ENCODE measurements at places on chromosomes 1 and 21.
A peak's percentile ranks its signal among the peaks of the same experiment; 100 is the strongest.

DNA sequence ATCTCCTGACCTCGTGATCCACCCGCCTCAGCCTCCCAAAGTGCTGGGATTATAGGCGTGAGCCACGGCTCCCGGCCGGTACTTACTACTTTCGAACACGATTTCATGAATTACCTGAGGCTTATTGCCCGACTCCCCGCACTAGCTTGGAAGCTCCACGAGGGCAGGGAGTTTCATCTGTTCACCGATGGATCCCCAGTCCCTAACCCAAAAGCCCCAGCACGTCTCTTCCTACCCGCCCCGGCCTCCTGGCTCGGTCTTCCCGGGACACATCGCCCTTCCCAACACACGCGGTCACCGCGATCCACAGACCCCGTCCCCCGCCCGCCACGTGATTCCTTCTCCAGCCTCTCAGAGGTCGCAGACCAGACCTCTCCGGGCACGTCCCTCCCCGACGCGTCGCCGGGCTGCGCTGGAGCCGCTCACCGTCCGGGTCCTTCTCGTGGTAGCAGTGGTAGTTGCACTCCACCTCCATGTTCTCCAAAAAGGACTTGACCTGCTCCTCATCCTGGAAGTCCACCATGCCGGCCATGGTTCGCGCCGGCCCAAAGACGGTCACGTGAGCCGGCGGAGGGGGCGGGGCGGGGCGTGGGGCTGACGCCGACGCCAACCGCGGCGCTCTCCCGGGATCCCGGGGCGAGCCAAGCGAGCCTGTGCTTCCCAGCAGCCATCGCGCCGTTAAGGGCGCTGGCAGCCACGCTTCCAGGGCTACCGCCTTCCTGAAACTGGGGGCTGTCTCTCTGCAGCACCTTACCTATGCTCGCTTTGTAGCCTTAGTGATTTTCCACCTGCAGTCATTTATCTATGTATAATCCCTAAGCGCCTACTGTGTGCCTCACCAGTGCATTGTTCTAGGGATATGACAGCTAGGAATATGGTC is at the start of gene COA7:
COA7 (minus strand) TSS at position 553 of the 880 bp plus-strand sequence; CDS start at position 532, 21 bp downstream.
- DNase-seq: peak; percentile 73

GRCh38 chr1:53765657-53766056 is 26.7 kb upstream of the GLIS1 start:
- DNase-seq: no peak

- DNase-seq: no peak
These were observed 105.8 kb downstream of the MRPL39 start for GRCh38 chr21:25501462-25501861.

- DNase-seq: no peak
These were observed 10.5 kb upstream of the PKP1 start for GRCh38 chr1:201272799-201273198.

GRCh38 chr1:147771226-147772125 is 11.1 kb upstream of the GJA5 start:
- DNase-seq: no peak
